ENCODE measurements at places on chromosomes 7 and 10.

GRCh38 chr10:33263453-33263852 is 71.0 kb downstream of the NRP1 start:
- DNase-seq: no peak

DNA sequence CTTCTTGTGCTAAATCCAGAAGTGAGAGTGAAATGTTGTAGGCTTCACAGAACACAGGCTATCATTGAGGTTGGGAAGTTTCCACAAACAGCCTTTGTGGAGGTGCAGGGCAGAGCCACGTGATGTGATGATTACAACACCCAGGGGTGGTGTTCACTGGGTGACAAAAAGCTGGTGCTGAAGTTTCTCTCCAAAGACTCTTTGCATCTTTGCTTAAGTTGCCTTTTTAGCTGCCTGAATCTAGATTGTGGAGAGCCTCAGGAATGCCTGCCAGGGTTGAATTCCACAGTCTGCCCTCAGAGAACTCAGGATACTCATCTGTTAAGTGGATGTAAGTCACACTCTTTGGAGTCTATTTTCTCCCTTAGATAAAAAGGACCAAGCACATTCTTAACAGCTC is 56.3 kb downstream of the PLXNA4 start:
- DNase-seq: no peak

- no peak for DNase-seq
These were observed 10.2 kb downstream of the CYREN start for GRCh38 chr7:135160098-135160857.

- DNase-seq: peak; percentile 56
These were observed 832 bp downstream of the XRCC2 start for GRCh38 chr7:152674860-152675758.

GRCh38 chr7:128831994-128832879 is 2.0 kb downstream of the FLNC start:
- peak; percentile 82 for DNase-seq

DNA sequence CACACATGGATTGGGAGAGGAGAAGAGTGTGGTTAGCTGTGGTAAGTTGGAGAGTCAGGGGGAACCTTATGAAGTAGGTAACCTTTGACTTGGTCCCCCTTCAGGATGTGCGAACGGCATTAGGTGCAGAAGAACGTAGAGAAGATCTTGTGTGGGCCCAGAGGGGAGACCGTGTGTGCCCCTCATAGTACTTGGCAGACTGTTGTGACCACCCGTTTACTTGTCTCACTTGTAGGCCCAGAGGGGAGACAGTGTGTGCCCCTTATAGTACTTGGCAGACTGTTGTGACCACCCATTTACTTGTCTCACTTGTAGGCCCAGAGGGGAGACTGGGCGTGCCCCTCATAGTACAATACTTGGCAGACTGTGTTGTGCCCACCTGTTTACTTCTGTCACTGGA is 2.6 kb downstream of the GTPBP4 start:
- no peak for DNase-seq

- DNase-seq: no peak
These were observed 494.3 kb downstream of the GALNT17 start for GRCh38 chr7:71626206-71626605.

GRCh38 chr7:132244903-132245480 is 331.3 kb downstream of the PLXNA4 start:
- DNase-seq: no peak

DNA sequence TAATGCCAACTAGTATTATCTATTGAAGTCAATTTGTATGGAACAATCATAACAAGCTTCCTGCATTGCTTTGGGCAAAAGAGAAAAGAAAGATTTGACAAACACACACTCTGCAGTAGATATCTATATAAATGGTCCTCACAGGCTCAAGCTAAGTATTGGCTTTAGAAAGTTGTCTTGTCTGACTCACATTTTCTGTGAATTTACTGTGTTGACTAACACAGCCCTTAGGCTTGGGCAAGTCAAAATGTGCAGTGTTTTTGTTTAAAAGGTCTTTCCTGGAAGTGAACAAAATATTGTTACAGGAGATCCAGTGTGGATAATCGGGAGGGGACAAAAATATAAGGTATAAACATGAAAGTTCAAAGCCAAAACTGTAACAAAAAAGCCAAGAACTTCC is 194.4 kb downstream of the RELN start:
- no peak for DNase-seq

DNA sequence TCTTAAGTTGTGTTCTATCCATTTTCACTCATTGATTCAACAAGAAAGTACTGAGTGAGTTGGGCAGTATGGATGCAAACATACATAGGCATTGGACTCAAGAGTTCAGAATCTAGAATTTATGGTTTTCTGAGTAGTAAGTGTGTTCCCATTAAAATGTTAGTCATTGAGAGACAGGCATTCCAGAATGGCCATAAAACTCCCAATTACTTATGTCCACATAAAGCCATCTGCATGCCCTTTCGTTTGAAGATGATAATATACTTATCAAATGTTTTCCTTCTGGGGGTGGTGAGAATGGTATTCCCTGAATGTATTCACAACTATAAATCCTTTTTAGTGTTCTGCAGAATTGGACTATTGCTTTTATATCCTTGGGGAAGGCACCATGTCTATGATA is 131.6 kb downstream of the CD36 start:
- DNase-seq: no peak

- DNase-seq: no peak
These were observed 17.2 kb downstream of the SFR1 start for GRCh38 chr10:104139221-104139620.

DNA sequence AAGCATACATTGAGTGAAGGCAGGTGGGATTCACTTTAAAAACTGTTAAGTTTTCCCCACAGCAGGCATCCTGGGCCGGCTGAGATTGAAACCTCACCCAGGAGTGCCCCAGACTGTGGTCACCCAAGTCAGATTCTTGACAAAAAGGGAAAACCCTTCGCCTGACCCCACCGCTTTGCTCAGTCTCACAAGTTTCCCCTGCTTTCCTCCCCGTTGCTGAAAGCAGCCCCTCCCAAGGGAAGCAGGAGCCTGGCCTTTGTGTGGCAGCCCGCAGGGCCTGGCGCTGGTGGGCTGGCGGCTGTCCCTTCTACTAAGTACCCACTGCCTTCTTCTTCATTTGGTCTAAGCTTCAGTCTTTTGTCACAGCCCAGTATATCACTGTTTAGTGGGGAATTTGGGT is 16.0 kb downstream of the RNF32 start:
- DNase-seq: no peak

DNA sequence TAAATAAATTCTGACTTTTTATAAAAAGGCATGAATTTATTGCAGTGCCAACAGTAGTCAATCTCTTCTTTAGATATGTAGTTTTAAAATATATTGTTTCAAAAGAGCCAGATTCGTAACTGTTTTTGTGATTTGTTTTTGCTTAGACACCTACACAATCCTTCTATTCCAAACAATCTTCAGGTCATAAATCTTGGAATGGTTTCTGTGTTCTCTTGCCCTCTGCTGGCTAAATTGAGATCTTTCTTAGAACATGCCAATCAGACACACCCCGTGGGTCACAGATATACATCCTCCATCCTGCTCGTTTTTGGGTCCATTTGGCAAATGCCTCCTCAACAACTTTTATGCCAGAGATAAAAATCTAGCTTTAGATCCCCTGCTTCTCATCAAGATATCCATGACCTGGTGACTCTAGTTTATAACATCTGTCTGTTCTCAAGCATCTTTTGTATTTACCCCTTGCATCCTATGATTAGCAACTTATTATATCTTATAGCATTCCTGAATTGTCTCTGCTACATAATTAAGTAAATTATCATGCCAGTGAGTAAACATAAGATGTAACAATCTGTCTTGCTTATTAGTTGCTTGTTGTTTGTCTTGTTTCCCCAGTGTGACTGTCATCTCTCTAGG is 35.3 kb upstream of the IFRD1 start:
- DNase-seq: no peak

DNA sequence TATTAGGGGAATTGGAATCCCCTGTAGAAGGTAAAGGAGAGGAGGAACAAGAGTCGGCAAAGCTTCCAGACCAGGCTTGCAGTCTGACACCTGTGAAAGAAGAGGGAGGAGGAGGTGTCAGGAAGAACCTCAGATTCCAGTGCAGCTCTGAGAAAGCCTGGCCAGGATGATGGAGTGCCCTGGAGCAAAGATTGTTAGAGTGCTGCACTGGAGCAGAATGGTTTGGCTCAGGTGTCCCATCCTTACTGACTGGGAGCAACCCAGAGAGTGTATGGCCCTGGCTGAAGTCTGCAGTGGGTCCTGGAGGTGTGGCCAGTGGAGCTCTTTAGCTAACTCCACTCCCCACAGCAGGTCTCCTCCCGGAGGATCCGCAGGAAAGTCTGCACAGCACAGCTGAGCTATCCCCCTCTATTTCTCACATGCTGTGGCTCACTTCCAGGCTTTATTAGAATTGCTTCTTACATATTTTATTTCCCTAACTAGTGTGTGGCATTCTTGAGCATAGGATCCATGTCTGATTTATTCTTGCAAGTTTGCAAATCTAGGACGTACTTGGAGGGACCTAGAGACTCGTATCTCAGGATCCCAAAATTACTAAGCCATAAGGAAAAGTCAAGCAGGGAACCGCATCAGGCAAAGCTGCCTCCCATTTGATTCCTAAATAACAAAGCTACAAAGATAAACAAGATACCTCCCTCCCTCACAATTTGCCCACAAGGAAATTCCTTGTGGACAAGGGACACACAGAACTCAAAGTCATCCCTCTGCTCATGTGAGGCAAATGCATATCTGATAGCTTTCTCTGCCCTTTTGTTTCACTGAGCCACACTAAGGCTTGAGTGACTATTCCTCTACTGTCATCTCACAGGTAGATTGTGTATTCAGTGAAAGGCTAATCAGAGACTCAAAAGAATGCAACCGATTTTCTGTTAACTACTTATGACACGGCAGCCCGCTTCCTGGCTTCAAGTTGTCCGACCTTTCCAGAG is 58.8 kb downstream of the VIM start:
- DNase-seq: no peak

GRCh38 chr7:1235501-1236131 is 2.9 kb downstream of the UNCX start:
- no peak for DNase-seq

GRCh38 chr10:14560274-14560673 is 214.4 kb downstream of the FAM107B start:
- DNase-seq: peak; percentile 56

GRCh38 chr7:32206987-32207386 is 136.8 kb upstream of the PDE1C start:
- peak; percentile 75 for DNase-seq

DNA sequence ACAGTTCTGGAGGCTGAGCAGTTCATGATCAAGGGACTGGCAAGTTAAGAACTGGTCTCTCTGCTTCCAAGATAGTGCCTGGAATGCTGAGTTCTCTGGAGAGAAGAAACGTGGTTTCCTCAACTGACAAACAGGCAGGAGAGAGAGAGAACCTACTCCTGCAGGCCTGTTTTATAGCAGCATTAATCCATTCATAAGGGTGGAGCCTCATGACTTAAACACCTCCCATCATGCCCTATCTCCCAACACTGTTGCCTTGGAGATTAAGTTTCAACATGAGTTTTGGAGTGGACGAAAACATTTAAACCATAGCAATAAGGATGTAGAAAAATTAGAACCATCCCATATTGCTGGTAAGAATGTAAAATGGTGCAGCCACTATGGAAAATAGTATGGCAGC is 32.3 kb upstream of the IMMP2L start:
- DNase-seq: no peak

- no peak for DNase-seq
These were observed 38.9 kb downstream of the FAM20C start for GRCh38 chr7:231030-231857.

- no peak for DNase-seq
These were observed 34.7 kb downstream of the ARL4A start for GRCh38 chr7:12722136-12722535.

GRCh38 chr7:94042381-94042780 is 38.2 kb upstream of the BET1 start:
- no peak for DNase-seq

GRCh38 chr10:98956576-98957260 is 278.9 kb downstream of the HPSE2 start:
- no peak for DNase-seq

GRCh38 chr10:132122097-132122861 is 56.5 kb downstream of the JAKMIP3 start:
- no peak for DNase-seq

GRCh38 chr10:68151453-68151852 is 42.2 kb downstream of the MYPN start:
- DNase-seq: no peak

DNA sequence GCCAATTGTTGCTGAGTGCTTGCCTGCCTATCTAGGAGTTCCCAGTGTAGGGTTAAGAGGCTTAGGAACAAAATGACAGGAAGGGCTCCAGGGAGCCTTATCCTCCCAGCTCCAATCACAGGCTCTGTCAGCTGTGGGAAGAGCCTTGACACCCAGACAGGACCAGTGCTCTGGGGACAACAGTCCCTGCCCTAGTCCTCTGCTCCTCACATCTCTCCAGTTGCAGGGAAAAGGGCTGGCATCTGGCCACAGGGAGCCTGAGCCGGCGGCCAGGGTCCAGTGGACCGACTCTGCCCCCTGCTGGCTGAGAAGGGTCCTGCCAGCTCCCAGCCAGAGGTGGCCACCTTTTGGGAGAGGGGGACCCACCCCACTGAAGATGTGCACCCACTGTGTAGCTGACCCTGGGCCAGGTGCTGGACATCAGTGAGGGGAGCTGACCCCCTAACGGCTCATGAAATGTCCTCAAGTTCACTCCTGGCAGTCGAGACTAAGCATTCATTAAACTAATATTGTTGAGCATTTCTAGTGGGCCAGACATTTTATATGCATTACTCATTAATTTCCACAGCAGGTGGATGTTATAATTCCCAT is 17.6 kb downstream of the DNAJB12 start:
- peak; percentile 85 for DNase-seq

GRCh38 chr7:135184254-135184841 is 13.8 kb upstream of the CYREN start:
- no peak for DNase-seq

GRCh38 chr10:34121125-34121753 is 693.9 kb downstream of the PARD3 start:
- DNase-seq: no peak

DNA sequence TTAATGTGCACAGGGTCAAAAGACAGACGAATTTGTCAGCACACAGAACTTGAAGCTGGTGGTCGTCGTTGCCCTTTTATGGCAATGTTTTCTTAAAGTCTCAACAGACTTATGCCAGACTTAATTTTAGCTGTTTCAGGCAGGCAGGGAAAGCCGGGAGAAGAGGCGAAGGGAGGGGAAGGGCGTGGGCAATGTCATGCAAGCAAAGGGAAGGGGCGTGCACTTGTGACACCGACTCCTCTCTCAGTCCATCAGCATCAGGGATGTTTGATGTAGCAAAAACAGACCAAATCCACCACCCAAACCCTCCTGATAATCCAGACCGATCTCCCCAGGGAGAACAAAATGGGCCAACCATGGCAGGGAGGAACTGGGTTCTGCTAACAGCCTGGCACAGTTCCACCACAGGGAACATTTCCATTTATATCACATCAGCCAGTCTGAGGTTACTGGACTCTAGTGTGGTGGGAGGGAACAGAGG is 118.1 kb upstream of the RHEB start:
- DNase-seq: no peak

- no peak for DNase-seq
These were observed 35.5 kb downstream of the VOPP1 start for GRCh38 chr7:55536619-55537457.

- no peak for DNase-seq
These were observed 81.4 kb downstream of the LRRC4 start for GRCh38 chr7:127949769-127950222.

All from ecto neural progenitor cell (in vitro differentiated cells).